ENCODE measurements at places on chromosomes 12 and 14.

DNA sequence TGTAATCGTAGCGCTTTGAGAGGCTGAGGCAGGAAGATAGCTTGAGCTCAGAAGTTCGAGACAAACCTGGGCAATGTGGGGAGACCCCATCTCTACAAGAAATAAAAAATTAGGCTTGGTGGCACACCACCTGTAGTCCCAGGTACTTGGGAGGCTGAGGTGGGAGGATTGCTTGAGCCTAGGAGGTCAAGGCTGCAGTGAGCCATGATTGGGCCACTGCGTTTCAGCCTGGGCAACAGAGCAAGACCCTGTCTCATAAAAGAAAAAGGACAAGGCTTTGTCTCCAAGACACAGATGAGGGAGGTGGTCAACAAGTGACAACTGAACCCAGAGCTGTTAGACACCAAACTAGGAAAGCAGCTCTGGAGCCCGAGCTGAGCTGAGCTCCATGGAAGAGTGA lies 14.5 kb upstream of the TAMALIN start:
- DNase-seq, result no peak

DNA sequence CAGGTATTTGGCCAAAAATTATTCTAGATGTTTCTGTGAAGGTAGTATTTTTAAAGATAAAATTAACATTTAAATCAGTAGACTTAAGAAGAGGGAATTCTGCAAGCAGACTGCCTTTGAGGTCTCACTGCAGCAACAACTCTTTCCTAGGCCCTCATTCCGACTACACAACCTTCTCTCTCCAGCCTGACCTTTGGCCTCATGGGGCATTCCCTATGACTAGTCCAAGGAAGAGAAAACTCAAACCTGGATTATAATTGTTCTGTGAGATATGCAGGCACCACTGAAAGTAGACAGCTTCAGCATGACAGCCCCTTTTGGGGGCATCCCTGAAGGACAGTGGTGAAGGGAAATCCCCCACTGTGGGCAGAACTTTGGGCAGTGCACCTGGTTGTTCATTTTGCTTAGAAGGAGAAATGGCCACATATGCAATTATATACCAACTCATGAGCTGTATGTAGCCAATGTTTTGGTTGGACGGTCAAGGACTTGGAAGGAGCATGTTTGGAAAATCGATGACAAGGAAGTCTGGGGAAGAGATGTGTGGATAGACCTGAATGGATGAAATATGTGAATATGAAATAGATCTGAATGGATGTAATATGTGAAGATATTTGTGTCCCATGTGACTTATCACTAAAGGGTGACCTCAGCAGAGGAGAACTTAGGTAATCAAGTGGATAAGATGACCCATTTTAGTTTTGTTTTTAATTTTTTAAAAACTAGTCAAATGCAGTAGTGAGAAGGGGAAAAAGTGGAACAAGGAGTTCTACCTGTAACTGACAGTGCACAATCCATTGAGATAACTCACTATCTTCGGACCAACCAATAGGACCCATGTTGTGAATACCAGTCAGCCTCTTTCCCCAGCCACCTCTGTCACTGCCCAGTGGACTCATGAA lies 233.3 kb upstream of the FOXN3 start:
- DNase-seq, result no peak

GRCh38 chr12:53352331-53353256 lies 16.4 kb upstream of the SP7 start:
- DNase-seq, result peak; percentile 83

GRCh38 chr12:109336593-109336992 lies 11.1 kb upstream of the MYO1H start:
- DNase-seq, result no peak

- DNase-seq, result no peak
Measured at GRCh38 chr14:76591266-76591665, 170.0 kb upstream of the VASH1 start.

Measured in IMR-90 (cell line).